ENCODE measurements at places on chromosomes 5 and 9.

DNA sequence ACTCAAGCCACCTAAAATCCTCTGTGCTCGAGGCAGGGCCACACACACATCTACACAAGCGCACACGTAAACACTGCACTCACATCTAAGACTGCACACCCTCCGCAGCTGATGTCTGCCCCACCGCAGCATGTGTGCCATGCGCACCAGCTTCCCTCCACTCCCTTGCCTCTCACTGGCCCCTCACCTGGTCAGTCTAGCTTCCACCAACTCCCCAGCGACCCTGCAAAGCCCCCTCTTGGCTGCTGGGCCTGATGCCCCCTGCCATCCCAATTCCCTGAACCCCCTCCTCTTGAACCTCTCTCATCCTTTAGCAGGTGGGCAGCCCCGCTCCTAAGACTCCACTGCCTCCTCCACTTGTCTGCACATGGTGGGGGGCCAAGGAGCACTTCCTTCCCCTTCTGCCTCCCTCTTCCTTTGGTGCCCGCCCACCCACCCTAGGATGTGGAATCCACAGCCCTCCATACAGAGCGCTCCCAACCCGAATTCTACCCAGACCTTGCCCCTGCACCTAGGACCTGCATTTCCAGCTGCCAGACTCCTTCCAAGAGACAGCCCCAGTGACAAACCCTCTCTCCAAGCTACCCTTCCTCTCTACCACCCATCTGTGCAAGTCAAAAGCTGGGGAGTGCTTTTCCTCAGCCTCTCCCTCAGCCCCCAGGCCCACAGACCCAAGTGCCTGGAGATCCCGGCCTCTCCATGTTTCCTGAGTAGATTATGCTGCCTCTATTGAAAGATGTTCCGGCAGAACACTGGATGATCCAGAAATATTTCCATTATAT, 23.9 kb downstream of the ADAMTS2 start:
- DNase-seq = no peak

- DNase-seq = no peak
Measured at GRCh38 chr9:27540502-27540901, 10.9 kb upstream of the MOB3B start.

- no peak for DNase-seq
Measured at GRCh38 chr9:22463205-22463604, 16.6 kb downstream of the DMRTA1 start.

DNA sequence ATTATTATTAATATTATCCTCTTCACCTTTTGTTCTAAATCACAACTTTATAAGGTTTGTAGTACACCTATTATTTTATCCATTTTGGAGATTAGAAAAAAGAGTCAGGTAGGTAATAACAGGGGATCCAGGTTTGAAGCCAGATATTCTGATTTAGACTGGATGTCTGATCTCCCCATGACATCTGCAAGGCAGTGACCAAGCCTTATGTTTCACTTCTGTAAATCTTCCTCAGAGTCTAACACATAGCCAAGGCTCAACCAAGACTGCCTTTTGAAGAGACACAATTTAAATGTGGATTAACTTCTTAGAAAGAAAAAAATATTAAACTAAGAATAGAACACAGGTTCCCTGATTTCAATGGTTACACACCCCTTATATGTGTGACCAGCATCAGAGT, 44.2 kb downstream of the CETN3 start:
- no peak for DNase-seq

- DNase-seq = no peak
Measured at GRCh38 chr5:147303251-147303650, 68.4 kb downstream of the STK32A start.

DNA sequence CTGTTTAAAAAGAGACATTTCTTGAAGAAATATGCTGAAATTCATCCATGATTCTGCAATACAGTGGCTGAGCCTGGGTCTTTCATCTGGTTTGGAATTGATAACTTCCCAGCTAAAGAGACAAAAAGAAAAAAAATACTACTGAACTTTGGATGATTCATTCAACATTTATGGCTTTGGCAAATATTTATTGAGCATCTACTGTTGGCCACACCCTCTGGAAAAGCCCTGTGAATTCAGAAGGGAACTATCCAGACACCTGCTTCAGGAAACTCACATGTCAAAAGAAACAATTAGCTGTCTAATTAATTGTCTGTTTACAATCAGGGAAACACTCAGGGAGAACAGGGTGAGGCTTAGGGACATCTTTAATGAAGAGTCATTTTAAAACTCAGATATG, 17.8 kb upstream of the ZNF622 start:
- no peak for DNase-seq

GRCh38 chr5:956941-957747, 51.5 kb upstream of the NKD2 start:
- no peak for DNase-seq

DNA sequence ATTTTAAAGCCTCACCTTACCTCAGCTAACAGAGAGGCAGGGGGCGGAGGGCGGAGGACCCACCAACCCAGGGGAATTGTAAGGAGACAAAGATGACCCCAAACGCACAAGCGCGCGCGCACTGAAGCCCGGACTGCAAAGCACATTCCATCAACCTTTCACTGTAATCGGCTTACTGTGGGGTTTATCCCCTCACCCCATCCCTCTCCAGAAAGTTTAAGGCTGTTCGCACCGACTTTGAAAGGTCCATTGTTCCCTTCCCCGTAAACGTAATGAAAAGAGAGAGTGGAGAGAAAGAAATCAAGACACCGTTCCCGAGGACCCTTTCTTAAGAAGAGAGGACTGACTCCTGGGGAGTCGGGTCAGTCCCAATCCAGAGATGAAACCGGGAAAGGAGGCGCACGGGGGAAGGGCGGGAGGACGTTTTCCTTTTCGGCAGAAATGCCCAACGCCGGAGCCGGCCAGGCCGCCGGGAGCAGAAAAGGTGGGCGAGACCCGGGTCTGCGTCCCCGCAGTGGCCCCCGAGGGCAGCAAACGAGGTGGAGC, 464 bp downstream of the CEMIP2 start:
- no peak for DNase-seq

DNA sequence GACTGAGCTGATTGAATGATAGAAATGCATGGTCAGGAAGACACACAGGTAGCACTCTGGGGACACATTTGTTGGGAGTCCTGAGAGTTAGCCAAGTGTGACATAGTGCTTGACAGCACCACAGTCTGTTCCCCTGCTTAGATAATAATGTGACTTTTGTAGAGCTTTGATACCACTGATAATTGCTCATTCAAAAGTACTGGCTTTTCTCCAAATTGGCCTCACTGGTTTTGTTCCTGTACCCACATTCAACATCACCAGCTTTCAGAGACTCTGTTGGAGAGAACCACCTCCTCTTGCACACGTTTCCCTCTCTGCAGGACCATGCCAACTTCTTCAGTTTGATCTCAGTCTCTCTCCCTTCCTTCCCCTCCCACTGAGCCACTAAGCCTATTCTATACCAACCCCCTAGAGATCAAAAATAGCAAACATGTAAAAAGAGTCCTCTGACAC, 52.5 kb upstream of the IL7R start:
- no peak for DNase-seq

- no peak for DNase-seq
Measured at GRCh38 chr9:133994353-133995011, 2.4 kb upstream of the VAV2 start.

DNA sequence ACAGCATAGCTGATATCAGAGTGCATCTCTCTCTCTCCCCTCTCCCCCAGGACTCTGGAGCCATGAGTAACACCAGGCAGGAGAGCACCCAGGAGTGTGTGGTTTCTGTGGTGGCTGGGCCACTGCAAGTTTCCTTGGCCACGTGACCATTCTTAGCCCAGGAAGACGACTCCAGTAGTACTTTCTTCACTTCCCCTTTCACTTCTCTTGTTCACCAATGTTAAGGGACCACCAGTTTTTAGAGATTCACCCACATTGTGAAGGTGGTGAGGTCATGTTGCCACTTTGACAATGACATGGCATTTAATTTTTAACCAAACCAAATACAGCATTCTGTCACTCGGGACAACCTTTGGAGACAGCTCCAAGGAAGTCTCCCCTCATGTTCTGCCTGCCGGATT, 17.9 kb upstream of the DAPK1 start:
- no peak for DNase-seq

DNA sequence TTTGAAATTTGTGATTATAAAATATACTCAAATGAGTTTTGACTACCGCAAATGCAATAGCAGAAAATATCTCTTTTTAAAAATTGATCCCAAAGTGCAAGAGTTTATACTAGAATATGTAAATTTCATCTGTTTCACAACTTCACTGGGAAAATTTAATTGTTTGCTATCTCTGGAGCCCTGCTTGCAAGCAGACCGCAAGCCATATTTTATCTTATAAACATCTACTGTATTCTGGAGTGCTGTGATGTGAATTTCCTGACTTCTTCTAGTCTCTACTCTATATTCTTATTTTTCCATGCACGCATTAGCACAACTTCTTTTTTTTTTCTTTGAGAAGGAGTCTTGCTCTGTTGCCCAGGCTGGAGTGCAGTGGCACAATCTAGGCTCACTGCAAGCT, 98.7 kb downstream of the DROSHA start:
- no peak for DNase-seq

Measured in cortex of kidney (tissue), 1 donor.